Activated naive CD4-positive, alpha-beta T cell treated with anti-CD3 and anti-CD28 coated beads for 36 hours (primary cell): ENCODE measurements at places on chromosomes 2 and 18. TPM values are rescaled to one million over a fixed set of nuclear protein-coding genes. Genes with fewer than 3 reads are reported as not detected.

GRCh38 chr2:16035747-16036745 lies 95.7 kb downstream of the MYCN start:
- DNase-seq = no peak

DNA sequence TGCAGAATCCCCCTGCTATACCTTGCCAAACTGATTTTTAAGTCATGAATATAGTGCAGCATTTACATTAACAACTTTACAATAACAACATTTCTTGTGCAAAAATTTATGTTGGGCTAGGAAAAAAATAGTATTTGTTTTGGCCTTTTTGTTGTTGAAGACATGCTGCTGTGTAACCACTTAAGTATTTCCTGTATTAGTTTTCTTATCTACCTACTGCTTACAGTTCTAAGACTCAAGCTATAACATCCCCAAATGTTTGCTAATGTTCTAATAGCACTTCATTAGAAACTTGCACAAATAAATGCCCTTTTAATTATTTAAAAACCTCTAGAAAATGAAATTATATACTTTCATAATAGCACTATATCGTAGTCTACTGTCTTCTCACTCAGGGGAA lies 154.3 kb upstream of the DOCK10 start:
- no peak for DNase-seq

PAX3 gene
- total RNA-seq = not detected

ABCG8 gene
- total RNA-seq = not detected

DNA sequence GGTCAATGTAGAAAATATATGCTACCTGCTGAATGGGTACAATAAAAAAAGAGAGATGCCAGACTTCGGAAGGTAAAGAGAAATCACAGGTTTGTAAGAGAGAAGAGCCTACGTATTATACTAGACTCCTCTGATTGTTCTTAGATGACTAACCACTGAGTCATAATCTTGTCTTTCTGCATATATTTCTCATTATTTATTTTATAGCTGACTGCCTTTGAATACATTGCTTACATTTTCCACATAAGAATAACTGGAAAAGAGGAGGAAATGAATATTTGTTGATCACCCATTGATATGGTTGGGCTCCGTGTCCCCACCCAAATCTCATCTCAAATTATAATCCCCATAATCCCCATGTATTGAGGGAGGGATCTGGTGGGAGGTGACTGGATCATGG lies 90.3 kb upstream of the RAB27B start:
- no peak for DNase-seq

DNA sequence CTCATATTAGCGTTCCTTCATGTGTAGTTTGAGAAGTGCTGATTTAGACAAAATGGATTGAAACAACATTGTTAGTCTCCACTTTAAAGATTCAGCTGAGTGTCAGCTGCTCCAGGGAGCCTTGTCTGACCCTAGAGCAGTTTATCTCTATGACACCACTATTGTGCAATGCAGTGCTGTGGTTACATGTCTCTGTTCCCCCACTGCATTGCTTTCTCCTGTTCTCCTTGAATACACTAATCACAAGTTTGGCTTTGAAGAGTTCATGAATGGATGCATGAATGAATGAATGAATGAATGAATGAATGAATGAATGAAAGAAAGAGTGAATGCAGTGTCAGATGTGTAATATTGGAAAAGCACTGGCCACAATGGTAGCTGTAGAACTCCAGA lies 38.3 kb downstream of the GCG start:
- DNase-seq = no peak

GRCh38 chr2:173831312-173832229 lies 133.6 kb downstream of the SP3 start:
- DNase-seq = no peak

TMEM18 gene
- total RNA-seq = 25.1 TPM

KYNU gene
- total RNA-seq = not detected
